ENCODE measurements at places on chromosomes 6 and 20.

DNA sequence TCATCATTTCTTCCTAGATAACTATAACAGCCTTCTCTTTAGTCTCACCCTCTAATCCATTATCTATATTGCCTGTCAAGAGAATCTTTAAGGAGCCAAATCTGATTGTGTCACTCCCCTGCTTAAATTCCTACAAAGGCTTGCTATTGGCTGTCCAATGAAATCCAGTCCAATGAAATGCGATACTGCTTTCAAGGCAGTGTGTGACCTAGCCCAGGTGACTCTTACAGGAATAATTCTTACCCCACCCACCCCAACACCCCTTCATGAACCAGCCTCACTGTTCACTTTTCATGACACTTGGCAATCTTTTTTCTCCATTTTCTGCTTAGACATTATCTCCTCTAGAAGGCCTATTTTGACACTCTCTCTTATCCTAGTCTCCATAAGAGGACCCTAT is 163.3 kb upstream of the MARCKS start:
- no peak for DNase-seq

DNA sequence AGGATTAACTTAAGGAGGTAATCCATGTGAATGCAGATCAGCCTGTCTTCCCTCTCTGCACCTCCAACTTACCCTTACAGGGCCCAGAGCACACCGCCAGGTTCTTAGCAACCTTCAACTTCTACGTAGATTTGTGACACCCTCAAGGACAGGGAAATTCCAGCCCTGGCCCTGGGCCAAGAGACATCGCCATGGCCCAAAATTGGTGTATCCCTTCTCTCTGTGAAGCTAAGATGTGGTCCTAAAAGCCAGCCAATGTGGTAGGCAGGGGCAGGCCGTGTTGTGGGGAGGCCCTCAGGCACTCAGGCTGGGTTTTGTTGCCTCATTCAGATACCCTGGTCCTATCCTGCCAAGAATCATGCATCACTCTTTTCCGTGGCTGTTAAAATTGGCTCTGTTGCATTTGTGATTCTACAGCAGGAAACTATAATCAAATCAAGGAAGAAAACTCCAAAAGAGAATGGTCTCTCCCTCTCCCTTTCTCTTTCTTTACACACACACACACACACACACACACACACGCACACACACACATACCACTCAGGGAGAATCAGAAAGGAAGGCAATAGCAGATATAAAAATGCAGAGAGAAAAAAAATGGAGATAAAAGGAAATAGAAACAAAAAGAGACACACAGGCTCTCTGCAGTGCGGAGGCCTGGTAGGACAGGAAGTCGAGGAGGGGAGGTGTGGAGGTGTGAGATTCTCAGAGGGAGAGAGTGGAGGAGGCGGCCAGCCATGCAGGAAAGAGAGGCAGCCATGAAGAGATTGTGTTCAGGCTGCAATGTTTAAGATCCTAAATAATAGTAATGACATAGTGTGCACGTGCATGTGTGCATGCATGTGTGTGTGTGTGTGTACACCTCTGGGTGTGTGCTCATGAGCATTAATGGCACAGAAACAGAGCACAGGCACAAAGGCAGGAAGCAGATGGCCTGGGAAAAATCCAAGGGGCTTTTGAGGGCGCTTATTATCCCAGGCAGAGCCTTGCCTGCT is 201.8 kb upstream of the LRFN2 start:
- DNase-seq: no peak

- no peak for DNase-seq
These were observed 162.0 kb upstream of the LAMA2 start for GRCh38 chr6:128720891-128721290.

- DNase-seq: no peak
These were observed 5.2 kb upstream of the GOPC start for GRCh38 chr6:117607511-117607910.

- DNase-seq: no peak
These were observed 56.0 kb downstream of the OTOR start for GRCh38 chr20:16803965-16804792.

DNA sequence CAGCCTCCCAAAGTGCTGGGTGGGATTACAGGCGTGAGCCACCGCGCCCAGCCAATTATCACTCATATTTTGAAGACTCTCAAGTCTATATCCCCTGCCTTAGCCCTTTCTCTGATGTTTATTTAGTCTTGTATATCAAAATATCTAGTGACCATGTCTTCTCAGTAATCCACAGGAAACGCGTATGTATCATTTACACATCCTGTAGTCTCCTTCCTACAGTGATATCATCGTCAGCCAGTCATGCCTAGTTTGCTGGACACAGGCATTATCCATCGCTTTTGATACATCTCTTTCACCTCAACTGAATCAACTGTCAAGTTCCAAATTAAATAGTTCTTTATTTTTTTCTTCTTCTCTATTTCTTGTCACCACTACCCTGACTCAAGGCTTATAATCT is 223.7 kb downstream of the NKAIN2 start:
- no peak for DNase-seq

- no peak for DNase-seq
These were observed 38.7 kb downstream of the KAT14 start for GRCh38 chr20:18176318-18176785.

- no peak for DNase-seq
These were observed 195.4 kb downstream of the TBX18 start for GRCh38 chr6:84568971-84569370.

DNA sequence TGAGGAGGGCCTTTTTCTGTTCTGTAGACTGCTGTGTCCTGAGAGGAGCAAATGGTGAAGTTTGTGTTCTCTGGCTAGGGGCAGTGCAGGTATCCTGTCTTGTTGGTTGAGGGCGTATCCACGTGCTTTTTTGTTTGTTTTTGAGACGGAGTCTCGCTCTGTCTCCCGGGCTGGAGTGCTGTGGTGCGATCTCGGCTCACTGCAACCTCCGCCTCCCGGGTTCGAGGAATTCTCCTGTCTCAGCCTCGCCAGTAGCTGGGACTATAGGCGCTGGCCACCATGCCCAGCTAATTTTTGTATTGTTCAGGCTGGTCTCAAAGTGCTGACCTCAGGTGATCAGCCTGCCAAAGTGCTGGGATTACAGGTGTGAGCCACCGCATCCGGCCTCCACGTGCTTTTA is 10.8 kb upstream of the PXDC1 start:
- no peak for DNase-seq

- DNase-seq: no peak
These were observed at the start of gene PDE10A for GRCh38 chr6:165662749-165663376. Gene PDE10A (minus strand): TSS chr6:165663241. CDS start chr6:165662811, 430 bp downstream.

DNA sequence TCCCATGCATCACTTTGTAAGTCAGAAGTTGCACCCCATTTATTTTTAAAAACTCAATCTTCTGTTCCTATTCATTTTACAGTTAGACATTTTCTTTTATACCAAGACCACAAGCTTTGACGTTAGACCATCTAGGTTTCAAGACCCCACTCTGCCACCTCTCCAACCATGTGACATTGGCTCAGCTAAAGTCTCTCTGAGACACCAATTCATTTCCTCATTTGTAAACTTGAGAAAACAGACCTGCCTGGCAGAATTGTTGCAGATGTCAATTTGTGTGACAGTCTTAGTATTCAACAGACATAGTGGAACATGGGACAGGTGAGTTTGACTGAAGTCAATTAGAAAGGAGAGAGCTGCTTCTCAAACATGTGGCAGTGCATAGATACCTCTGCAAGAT is 55.6 kb upstream of the CSE1L start:
- no peak for DNase-seq

DNA sequence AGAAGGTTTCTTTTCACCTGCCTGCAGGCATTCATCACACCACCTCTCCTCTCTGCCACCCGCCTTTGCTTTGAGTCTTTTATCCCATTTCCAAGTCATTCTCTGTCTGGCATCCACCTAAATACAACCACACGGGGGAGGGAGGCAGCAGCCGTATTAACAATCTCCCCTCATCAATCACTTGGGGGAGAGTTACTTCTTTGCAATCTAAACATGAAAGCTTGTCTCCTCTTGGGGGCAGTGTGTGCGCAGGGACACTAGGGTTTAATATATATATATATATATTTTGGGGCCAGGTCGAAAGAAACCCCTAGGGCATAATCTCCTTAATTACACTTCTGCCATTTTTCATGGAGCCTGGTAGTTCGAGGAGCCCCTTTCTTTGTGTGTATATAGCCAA is 214.5 kb downstream of the TSHZ2 start:
- no peak for DNase-seq

DNA sequence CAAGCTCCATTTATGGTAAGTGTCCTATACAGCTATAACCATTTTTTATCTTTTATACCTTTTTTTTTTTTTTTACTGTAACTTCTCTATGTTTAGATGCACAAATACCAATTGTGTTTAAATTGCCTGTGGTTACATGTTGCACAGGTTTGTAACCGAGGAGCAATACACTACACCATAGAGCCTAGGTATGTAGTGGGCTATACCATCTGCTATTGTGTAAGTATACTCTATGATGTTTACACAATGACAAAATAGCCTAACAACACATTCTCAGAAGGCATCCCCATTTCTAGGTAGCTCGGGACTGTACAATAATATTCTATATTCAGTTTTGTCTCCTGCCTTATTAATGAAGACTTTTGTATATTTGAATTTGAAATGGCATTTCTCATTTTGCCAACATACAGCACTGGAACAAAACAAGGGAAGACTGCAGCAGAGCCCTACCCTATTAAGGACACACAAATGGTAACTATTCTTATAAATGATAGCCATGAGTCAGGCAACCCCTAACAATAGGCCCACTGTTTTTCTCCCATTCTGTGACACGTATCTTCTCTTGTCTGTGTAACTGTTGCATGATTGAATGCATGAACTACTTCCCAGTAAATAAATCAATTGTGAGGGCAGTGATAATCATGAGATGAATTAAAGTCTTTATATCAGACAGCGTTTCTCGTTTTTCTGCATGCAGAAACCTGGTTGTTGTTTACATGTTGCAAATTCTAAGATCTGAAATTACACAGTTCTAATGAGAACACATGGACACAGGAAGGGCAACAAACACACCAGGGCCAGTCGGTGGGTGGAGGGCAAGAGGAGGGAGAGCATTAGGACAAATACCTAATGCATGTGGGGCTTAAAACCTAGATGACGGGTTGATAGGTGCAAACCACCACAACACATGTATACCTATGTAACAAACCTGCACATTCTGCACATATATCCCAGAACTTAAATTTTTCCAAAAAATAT is 173.9 kb downstream of the EPM2A start:
- DNase-seq: no peak

- no peak for DNase-seq
These were observed 29.7 kb downstream of the RPF2 start for GRCh38 chr6:111011360-111012142.

GRCh38 chr6:14316651-14317386 is 199.2 kb downstream of the CD83 start:
- DNase-seq: no peak

GRCh38 chr20:45392733-45393132 is 14.6 kb upstream of the TP53TG5 start:
- DNase-seq: no peak

DNA sequence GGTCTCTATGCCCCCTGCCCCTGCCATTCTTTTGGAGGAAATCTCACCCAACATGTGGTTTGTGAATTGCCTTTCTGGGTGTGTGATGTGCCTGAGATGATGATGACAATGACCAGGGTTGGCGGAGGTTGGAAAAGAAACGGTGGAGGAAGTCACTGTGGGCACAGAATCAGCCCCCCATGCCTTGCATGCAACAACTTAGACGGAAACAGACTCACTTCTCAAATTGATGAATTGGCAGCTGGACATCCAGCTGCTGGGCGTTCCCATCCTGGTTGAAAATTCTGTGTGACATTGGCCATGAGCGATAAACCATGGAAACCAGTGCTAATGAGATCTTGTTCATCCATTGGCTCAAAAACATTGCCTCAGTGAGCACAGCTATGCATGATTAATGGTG is 95.8 kb upstream of the LY86 start:
- no peak for DNase-seq

DNA sequence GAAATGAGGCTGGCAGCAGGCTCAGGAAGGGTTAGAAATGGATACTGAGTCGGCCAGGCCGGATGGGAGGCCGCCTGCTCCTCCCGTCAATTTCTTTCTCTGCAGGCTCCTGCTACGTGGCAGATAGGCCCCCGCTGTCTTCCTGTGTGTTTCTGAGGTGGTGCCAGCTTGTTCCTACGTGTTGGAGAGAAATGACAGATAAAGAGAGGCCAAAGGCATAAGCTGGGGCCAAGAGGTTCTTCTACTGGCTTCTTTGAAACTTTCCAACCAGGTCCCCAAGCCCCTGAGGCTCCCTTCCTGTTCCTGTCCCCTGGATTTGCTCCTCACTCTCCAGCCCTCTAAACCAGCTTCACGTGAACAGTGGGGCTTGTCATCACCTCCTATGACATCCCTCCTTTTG is 76.8 kb downstream of the TCP11 start:
- no peak for DNase-seq

DNA sequence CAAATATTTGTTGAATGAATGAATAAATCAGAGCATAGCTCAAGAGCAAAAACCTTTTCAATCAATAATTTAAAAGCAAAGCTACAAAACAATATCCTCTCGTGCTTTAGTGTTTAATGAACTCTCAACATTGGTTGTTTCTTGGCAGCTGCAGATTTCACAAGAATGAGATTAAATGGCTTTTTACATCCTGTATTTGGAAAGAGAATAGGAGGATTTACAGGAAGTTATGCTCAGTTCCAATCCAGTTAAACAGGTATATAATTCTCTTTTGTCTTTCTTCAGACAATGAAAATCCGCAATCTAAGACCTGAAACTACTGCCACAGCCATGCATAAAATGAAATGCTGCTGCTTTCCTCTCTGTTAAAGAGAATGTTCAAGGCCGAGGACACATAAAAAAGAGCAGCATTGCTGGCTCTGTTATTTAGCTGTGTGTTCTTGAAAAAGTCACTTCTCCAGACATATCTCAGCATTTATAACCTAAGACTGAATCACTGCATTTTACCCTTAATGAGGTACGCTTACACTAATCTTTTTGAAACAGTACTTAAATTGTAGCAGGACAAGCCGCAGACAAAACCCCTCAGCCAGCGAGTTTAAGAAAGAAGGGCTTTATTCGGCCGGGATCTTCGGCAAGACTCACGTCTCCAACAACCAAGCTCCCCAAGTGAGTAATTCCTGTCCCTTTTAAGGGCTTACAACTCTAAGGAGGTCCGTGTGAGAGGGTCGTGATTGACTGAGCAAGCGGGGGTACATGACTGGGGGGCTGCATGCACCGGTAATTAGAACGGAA is 3.6 kb downstream of the C6orf52 start:
- DNase-seq: no peak

- no peak for DNase-seq
These were observed 579.8 kb upstream of the POU3F2 start for GRCh38 chr6:98254624-98255023.

- no peak for DNase-seq
These were observed 14.1 kb downstream of the C6orf141 start for GRCh38 chr6:49564552-49564951.

Data from esophagus squamous epithelium (tissue), 5 donors.